CD8-positive, alpha-beta memory T cell (primary cell): ENCODE measurements at places on chromosomes 5 and 9. TPM values are rescaled to one million over a fixed set of nuclear protein-coding genes. Genes with fewer than 3 reads are reported as not detected.

GRCh38 chr5:1246711-1247431 is 21.7 kb downstream of the SLC6A18 start:
- DNase-seq, result no peak

DNA sequence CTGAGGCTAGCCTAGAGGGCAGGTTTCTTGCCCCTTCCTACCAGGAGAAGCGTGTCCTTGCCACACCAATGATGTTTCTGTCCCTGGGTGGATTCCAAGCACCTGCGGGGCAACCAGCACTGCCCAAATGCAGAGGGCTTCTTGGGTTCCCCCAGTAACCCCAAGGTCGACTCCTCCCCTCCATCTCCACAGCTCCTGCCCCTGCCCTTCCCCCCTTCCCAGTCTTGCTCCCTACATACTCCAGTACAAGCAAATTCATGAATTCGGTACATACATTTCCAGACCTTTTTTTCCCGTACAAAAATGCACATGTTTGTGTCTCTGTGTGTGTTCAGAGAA is 12.8 kb upstream of the JADE2 start:
- no peak for DNase-seq

- no peak for DNase-seq
These were observed 123.4 kb downstream of the ZCCHC7 start for GRCh38 chr9:37243588-37244345.

Gene ARID3C
- 0.22 TPM for total RNA-seq
